ENCODE measurements at places on chromosomes 5 and 9.

DNA sequence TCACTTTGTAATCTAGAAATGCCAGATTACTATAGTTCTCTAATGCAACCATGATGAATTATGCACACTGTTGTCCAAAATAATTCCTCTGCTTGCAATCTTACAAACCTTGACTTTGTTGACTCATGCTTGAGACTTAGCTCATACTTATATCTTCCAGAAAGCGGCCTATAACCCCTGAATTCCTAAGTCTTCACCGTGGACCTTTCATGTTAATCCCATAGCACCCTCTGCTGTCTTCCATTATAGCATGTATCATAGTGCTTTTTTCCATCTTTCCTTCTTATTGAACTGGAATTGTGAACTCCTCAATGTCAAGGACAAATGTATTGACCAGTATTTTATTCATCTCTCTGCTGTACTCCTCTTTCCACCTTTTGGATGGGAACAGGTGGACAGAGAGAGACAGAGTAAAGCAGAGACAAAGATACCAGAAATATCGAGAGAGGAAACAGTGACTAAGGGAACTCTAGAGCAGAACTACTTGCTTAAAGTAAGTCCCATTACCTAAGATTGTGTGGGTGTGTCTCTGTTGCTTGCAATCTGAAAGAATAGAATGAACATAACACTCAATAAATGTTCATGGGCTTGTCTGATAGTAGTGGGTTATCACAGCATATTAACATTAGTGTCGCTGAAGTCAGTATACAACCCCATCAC, 110.0 kb downstream of the LURAP1L start:
- DNase-seq: no peak

GRCh38 chr5:3325201-3325971, 270.2 kb upstream of the IRX1 start:
- no peak for DNase-seq

GRCh38 chr9:124239249-124240073, 18.3 kb upstream of the NEK6 start:
- DNase-seq: no peak

GRCh38 chr9:8816361-8816760, 1016.8 kb upstream of the DMAC1 start:
- no peak for DNase-seq

- DNase-seq: no peak
These were observed 748.7 kb downstream of the TLE4 start for GRCh38 chr9:80320480-80320879.

All from smooth muscle cell of the brain vasculature (primary cell).